ENCODE measurements at places on chromosomes 2 and 18. TPM values are rescaled to one million over a fixed set of nuclear protein-coding genes. Genes with fewer than 3 reads are reported as not detected.

The CCDC74B gene
- total RNA-seq, result 10.3 TPM

The SMIM21 gene
- total RNA-seq, result not detected

The SLC20A1 gene
- total RNA-seq, result 36.6 TPM

The MYO7B gene
- total RNA-seq, result not detected

The CCDC148 gene
- not detected for total RNA-seq

The PRR30 gene
- total RNA-seq, result not detected

The TET3 gene
- 12.3 TPM for total RNA-seq

The DCDC2C gene
- total RNA-seq, result not detected

The BMP10 gene
- not detected for total RNA-seq

The UGT1A5 gene
- total RNA-seq, result 1.2 TPM

The GPBAR1 gene
- 8.1 TPM for total RNA-seq

- peaks cover 34% of the 10 kb centered on the region for H3K4me1 ChIP-seq
- no peaks in the 10 kb centered on the region for H3K27me3 ChIP-seq
- H3K4me3 ChIP-seq, result no peak overlapping the region
- peak overlapping the region; percentile 52 for H3K27ac ChIP-seq
Observed at GRCh38 chr2:173884025-173884802, 81.0 kb downstream of the SP3 start.

DNA sequence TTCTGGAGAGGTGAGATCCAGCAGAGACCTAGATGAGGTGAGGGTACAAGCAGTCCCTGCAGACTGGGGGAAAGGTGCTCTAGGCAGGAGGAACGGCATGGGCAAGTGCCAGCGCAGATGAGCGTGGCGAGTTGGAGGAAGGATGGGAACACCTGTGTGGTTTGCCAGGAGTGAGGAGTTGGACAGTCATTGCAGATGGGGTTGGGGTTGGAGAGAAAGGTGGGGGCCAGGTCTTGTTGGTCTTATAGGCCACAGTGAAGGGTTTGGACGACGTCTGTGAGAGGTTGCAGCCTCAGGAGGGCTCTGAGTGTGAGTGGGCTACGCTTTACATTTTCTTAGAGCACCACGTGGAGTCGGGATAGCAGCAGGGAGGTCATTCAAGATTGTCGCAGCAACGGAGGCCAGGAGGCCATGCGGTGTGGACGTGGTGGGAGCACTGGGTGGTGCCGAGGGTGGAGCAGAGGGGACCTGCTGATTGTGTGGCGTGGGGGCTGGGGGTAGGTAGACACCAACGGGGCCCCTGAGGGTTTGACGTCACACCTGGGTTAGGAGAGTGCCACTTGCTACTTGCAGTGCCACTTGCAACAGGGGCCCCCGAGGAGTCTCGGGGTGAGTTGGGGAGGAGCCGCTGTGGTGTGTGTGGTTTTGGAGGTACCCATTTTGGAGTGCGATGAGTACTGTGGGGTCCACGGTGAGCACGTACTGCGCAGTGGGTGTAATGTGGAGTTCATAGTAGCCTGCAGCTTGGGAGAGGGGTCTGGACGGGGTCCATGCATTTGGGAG, 66.2 kb downstream of the LPIN1 start:
- H3K27me3 ChIP-seq, result no peaks in the 10 kb centered on the region
- H3K27ac ChIP-seq, result no peak overlapping the region
- DNase-seq, result peak; percentile 67
- H3K4me3 ChIP-seq, result no peak overlapping the region
- H3K36me3 ChIP-seq, result no peaks in the 10 kb centered on the region

- DNase-seq, result no peak
- no peaks in the 10 kb centered on the region for H3K27me3 ChIP-seq
- H3K4me1 ChIP-seq, result no peaks in the 10 kb centered on the region
- H3K27ac ChIP-seq, result no peak overlapping the region
- no peak overlapping the region for H3K4me3 ChIP-seq
Observed at GRCh38 chr18:55012008-55012407, 52.7 kb upstream of the CCDC68 start.

- H3K27me3 ChIP-seq, result no peaks in the 10 kb centered on the region
- H3K36me3 ChIP-seq, result no peaks in the 10 kb centered on the region
- DNase-seq, result no peak
- H3K4me1 ChIP-seq, result peaks cover 32% of the 10 kb centered on the region
Observed at GRCh38 chr2:68287580-68288441, 31.9 kb downstream of the CNRIP1 start.

- H3K4me1 ChIP-seq, result no peaks in the 10 kb centered on the region
- H3K4me3 ChIP-seq, result no peak overlapping the region
Observed at GRCh38 chr18:70132999-70133398, 72.5 kb downstream of the RTTN start.

DNA sequence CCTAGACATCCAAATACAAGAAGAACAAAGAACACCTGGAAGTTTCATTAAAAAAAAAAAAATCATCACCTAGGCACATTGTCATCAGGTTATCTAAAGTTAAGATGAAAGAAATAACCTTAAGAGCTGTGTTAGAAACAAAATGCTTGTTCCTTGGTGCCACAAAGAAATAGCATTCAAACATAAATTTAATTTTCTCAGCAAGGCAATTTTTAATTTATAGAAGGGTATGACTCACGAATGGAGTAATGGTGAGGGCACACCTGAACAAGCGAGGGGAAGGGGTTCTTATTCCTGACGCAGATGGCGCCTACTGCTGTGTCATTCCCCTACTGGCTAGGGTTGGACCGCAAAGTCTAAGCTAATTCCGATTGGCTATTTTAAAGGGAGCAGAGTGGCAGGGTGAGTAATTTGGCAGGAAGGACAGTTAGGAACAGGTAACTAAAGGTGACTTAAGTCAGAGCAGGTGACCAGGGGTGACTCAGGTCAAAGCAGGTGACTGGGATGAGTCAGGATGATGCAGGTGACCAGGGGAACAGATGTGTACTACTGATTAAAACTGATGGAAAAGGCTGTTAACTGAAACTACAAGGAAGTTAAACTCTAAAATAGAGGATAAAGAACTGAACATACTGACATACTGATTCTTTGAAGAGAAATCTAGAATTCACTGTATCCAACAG, 30.0 kb upstream of the TWSG1 start:
- H3K36me3 ChIP-seq, result no peaks in the 10 kb centered on the region
- no peak for DNase-seq
- H3K27me3 ChIP-seq, result no peaks in the 10 kb centered on the region
- H3K27ac ChIP-seq, result no peak overlapping the region

DNA sequence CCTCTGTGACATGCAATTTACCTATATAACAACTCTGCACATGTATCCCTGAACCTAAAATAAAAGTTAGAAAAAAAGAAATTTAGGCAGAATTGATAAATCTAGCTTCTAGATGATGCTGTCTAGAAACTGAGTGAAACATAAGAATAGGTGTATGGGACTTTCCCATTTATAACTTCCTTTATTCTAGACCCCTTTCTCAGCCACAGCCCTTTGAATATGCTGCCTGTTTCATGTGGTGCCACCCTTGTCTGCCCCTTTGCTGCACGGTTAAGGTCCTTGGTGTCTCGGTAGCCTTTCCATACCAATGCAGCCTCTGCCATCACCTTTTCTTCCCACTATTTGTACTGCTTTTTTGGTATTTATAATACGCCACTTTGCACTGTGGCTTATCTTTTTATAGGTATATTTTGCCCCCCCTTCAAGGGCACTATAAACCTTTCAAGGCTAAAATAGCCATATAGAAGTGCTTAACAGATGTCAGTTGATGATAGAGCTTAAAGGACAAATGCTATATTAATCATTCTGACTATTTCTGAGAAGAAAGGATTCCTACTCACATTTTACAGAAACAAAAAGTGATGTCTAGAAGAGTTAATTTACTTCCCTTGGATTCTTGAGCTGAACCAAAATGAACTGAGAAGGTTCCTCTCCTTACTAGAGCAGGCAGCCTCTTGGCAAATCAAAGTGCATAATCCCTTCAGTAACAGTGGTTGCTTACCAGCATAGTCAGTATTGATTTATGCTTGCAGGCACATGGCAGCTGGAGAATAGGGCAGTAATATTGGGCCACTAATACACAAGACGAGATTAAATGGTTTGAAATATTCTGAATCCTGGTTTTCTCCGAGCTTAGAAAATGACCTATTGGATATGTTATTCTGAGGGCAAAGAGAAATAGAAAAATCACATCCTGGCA, 88.1 kb upstream of the CYP26B1 start:
- no peaks in the 10 kb centered on the region for H3K27me3 ChIP-seq
- H3K27ac ChIP-seq, result no peak overlapping the region
- H3K36me3 ChIP-seq, result no peaks in the 10 kb centered on the region
- peaks cover 17% of the 10 kb centered on the region for H3K4me1 ChIP-seq
- no peak overlapping the region for H3K4me3 ChIP-seq
- DNase-seq, result no peak

DNA sequence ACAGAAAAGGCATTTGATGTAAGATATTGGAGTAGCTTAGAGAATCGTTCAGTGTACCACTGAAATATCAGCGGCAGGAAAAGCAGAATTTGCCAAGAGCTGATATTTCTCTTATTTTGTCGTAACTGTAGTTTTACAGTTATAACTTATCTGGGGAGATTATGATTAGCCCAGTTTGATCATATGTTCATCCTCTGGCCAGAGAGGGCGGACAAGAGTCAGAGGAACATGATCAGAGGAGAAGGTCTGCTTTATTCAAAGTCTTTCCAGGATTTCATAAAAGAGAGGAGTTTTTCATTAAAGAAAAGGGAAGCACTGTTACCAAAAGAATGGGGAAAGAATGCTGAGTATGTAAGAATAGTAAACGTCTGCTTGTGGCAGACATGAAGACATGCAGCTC, 1655.6 kb downstream of the DPP10 start:
- no peak for DNase-seq
- no peak overlapping the region for H3K4me3 ChIP-seq
- H3K27ac ChIP-seq, result no peak overlapping the region
- H3K27me3 ChIP-seq, result no peaks in the 10 kb centered on the region
- no peaks in the 10 kb centered on the region for H3K36me3 ChIP-seq
- no peaks in the 10 kb centered on the region for H3K4me1 ChIP-seq

DNA sequence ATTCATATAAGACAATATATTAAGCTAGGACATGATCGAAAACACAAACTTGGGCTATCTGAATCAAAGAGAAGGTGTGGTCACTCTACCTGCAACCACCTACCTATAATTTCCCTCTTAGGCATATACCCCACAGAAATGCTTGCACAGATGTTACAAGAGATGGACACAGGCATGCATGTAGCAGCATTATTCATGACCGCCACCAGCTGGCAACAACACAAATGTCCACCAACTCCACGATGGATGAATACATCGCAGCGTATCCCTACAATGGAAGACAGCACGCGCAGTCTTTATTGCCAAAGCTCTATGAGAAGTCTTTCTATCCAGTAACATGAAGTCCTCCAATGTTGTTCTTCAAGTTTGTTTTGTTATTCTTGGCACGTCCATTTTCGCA, 90.8 kb downstream of the ARL4C start:
- H3K4me1 ChIP-seq, result no peaks in the 10 kb centered on the region
- no peak for DNase-seq
- no peak overlapping the region for H3K4me3 ChIP-seq
- no peak overlapping the region for H3K27ac ChIP-seq
- no peaks in the 10 kb centered on the region for H3K27me3 ChIP-seq
- no peaks in the 10 kb centered on the region for H3K36me3 ChIP-seq

- no peak for DNase-seq
- H3K27ac ChIP-seq, result no peak overlapping the region
- H3K36me3 ChIP-seq, result no peaks in the 10 kb centered on the region
- no peak overlapping the region for H3K4me3 ChIP-seq
- no peaks in the 10 kb centered on the region for H3K27me3 ChIP-seq
- no peaks in the 10 kb centered on the region for H3K4me1 ChIP-seq
Observed at GRCh38 chr2:241112592-241112991, 10.5 kb upstream of the MTERF4 start.

DNA sequence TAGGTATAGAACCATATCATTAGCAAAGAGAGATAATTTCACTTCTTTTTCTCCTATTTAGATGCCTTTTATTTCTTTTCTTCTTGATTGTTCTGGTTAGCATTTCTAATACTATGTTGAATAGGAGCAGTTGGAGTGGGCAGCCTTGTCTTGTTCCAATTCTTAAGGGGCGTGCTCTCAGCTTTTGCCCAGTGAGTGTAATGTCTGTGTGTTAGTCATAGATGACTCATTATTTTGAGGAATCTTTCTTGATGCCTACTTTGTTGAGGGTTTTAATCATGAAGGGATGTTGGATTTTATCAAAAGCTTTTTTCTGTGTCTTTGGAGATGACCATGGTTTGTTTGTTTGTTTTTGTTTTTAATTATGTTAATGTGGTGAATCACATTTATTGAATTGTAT, 1453.1 kb upstream of the SLC39A10 start:
- no peak overlapping the region for H3K27ac ChIP-seq
- no peaks in the 10 kb centered on the region for H3K27me3 ChIP-seq
- no peaks in the 10 kb centered on the region for H3K36me3 ChIP-seq
- no peak overlapping the region for H3K4me3 ChIP-seq
- no peaks in the 10 kb centered on the region for H3K4me1 ChIP-seq

DNA sequence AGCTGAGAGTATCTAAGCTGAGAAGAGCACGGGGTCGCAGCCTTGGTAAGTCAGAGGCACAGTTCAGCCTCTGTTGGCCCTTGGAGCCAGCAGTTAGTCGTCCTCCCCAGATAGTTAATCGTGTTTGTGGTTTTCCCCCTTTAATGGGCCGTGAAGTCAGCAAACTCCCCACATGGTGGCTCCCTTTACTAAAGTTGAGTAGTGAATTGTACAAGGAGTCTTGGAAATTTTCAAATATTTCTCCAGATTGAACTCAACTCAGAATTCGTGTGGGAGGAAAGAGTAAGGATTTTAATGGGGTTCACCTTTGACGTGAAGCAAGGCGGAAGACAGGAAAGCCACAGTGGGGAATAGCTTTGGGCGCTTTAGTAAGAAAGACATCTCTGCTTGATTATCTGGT, 2.4 kb upstream of the ADCYAP1 start:
- no peaks in the 10 kb centered on the region for H3K36me3 ChIP-seq
- H3K4me3 ChIP-seq, result no peak overlapping the region
- no peak for DNase-seq
- peaks cover 26% of the 10 kb centered on the region for H3K4me1 ChIP-seq
- H3K27me3 ChIP-seq, result peaks cover 22% of the 10 kb centered on the region
- no peak overlapping the region for H3K27ac ChIP-seq

GRCh38 chr2:34738691-34739090, 1139.6 kb upstream of the FAM98A start:
- H3K27ac ChIP-seq, result no peak overlapping the region
- no peaks in the 10 kb centered on the region for H3K4me1 ChIP-seq
- H3K36me3 ChIP-seq, result no peaks in the 10 kb centered on the region
- H3K4me3 ChIP-seq, result no peak overlapping the region
- no peak for DNase-seq

DNA sequence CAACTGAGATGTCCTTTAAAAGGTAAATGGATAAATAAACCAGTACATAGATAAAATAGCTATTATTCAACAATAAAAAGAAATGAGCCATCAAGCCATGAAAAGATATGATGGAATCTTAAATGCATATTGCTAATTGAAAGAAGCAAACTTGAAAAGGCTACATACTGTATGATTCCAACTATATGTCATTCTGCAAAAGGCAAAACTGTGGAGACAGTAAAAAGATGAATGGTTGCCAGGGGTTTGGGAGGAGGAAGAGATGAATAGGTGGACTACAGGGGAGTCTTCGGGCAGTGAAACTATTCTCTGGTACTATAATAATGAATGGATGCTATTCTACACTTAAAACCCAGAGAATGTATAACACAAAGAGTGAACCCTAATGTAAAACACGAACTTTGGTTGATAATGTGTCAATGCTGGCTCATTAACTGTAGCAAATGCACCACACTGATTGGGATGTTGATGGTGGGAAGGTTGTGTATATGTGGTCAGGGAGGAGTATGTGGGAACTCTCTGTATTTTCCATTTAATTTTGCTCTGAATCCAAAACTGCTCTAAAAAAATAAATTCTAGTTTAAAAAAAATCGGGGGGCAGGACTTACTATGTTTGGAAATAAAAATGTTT, 73.7 kb upstream of the MYCN start:
- no peaks in the 10 kb centered on the region for H3K36me3 ChIP-seq
- no peak for DNase-seq
- H3K27me3 ChIP-seq, result no peaks in the 10 kb centered on the region
- H3K27ac ChIP-seq, result no peak overlapping the region
- H3K4me1 ChIP-seq, result no peaks in the 10 kb centered on the region

Data from vagina (tissue), 2 donors.